ENCODE measurements at places on chromosomes 11 and 22. TPM values are rescaled to one million over a fixed set of nuclear protein-coding genes. Genes with fewer than 3 reads are reported as not detected.
A peak's percentile ranks its signal among the peaks of the same experiment; 100 is the strongest.

GRCh38 chr11:80515097-80515496 lies 1074.3 kb upstream of the TENM4 start:
- DNase-seq = no peak

- peak; percentile 86 for DNase-seq
Measured at GRCh38 chr22:44363013-44363979, 50.5 kb upstream of the SHISAL1 start.

DNA sequence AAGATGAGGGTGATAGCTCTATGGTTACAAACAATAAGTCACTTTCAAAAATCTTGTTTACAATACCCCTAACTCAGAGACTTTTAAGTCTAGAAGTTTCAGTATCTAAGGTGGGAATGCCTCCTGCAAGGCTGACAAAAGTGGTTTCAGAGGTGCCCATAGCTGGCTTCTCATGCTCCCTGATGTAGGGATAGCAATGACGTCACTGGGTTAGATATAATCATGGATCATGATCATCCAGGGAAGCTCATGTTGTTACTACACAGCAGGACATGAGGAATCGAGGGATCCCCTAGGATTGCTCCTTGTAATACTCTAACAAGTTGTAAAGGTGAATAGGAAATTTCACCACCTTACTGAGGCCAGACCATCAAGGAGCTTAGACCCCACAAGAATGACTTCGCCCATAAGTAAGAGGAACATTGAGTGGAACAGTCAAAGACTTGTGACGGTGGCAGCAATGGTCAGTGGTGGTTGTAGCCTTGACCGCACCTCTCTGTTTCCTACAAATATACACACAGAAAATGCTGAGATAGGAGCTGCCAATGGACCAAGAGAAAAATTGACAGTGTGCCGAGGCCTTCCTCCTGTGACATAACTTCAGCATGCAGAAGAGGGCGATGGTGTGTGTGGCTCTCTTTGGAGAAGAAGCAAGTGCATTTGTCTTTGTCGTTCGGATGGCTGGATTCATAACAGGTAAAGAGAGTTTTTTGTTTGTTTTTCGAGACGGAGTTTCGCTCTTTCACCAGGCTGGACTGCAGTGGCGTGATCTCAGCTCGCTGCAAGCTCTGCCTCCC lies 15.6 kb downstream of the APOL4 start:
- no peak for DNase-seq

GRCh38 chr11:8720868-8721608 lies 38.4 kb downstream of the RPL27A start:
- no peak for DNase-seq

DNA sequence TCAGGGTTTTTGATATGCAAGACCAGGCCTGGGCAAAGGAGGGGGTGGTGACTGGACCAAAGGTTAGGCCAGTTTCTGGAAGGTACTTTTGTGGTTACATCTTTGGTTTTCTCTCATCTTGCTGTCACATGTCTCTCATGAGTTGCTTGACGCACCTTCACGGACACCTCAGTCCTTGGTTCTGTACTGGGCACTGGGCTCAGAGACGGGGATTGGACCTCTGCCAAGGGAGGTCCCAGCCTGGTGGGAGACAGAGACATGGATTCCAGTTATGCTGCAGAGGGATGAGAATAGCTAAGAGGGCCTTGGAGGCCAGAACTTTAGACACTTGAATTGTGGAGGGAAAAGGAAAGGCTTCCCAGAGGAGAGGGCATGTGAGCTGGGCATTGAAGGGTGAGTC lies 1.7 kb downstream of the USP35 start:
- peak; percentile 46 for DNase-seq

DNA sequence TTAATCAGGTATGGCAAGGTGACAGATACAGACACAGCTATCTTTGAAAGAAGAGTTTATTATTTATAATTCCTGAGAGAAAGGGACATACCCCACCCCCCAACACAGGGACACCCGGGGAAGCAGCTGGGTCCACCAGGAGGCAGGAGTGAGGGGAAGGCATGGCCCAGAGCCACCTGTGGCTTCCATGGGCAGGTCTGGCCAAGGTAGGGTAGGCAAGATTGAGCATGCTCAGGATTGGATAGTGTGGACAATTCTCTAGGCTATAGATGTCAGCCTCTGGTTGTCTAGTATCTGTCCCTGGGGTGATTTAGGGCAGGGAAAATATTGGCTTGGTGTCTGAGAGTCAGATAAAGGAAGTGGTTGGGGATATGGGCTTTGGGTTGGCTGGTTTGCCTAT lies 27.5 kb upstream of the SMIM35 start:
- DNase-seq = no peak

DNA sequence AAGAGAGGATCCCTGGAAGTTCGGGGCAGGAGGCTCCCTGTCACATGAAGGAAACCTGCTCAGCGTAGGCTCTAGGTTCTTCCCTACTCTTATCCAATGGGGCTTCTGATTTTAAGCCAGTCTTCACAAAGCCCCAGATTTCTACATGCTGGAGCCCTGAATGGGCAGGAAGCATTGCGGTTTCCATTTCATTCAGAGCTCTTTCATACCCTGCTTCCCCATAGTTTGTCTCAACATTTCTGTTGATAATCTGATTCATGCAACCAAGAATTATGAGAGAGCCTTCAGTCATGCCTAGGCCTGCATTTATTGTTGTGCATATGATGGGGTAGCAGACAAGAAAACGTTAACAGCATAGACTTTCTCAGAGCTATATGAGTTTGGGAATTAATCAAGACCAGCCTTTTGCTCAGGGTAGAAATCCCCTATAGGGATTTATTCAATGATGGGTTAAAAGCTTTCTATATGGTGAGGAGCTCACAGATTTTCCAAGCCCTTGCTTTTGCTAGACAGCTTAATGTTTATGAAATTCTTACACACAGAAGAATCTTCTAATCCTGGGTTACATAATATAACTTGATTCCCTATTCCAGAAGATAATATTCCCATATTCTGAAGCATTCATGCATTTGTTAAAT lies 15.9 kb downstream of the OR51B4 start:
- DNase-seq = no peak

GRCh38 chr11:45560913-45561281 lies 104.5 kb downstream of the CHST1 start:
- DNase-seq = no peak

DNA sequence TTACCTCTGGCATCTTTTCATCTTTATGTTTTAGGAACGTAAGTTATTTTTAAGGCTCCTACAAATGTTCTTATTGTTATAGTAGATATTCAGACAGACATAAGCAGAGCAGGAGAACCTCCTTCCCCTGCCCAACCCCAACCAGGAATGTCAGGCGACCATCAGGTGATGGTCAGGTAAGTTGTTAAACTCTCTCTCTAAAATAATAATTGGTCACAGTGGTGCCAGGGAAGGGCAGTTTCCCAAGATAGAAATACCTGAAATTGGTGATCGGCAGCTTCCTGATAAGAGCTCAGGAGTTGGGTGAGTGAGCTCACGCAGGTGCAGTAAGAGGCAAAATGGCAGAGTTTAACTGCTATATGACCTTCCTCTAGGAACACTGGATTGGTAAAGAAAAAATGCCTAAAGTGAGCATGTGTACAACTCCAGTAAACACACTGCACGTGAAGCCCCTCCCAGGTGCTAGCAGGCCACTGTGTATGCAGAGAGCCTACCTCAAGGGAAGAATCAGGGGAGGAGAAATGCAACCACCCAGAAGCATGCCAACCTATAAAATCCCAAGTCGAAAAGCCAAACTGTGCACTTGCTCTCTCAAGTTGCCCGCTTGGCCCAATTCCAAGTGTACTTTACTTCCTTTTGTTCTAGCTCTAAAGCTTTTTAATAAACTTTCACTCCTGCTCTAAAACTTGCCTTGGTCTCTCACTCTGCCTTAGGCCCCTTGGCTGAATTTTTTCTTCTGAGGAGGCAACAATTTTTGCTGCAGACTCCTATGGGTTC lies 273.9 kb downstream of the SBF2 start:
- DNase-seq = no peak

DNA sequence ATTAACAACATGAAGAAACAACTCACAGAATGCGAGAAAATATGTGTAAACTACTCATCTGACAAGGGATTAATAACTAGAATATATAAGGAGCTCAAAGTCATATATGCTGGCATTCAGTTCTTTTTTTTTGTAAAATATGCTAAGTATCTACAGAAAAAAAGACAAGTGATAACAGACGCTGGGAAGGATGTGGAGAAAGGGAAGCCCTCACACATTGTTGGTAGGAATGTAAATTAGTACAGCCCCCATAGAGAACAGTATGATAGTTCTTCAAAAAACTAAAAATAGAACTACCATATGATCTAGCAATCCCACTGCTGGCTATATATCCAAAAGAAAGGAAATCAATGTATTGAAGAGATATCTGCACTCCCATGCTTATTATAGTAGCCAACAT lies 13.8 kb downstream of the GAB2 start:
- DNase-seq = no peak

Gene SLC43A1
- 13.0 TPM for total RNA-seq

Gene DKK3
- total RNA-seq = 48.3 TPM

Gene TNNT3
- 2.0 TPM for total RNA-seq

Gene FGF4
- not detected for total RNA-seq

Measured in spleen (tissue), 13 donors.